Keratinocyte (primary cell): ENCODE measurements at places on chromosomes 16 and 17.

DNA sequence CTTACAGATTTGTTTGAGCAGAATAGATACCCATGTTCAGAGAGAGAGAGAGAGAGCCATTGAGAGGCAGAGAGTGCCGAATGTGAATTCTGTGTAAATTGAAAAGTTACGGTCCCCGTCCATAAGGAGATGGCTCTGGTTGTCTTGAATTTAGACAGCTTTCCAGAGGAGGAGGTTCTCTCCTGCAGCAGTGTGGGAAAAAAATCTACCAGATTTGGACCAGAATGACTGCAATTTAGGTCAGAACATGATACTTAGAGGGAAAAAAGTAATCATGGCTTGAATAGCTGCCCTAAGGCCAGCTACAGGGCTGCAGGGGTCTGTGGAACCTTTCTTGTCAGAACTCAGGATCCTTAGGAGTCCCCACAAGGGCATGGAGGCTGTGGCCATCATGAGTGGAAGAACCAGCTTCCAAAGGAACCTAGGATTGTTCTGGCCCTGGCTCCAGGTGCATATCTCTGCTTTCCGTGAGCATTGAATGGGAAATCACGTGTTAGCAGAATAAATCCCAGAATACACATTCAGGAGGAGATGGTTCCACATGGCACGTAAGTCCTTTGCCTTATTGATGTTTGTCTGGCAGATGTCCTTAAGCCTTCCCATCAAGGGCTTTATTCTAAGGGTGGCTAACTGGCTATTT lies 13.0 kb downstream of the PITPNC1 start:
- no peak for DNase-seq

DNA sequence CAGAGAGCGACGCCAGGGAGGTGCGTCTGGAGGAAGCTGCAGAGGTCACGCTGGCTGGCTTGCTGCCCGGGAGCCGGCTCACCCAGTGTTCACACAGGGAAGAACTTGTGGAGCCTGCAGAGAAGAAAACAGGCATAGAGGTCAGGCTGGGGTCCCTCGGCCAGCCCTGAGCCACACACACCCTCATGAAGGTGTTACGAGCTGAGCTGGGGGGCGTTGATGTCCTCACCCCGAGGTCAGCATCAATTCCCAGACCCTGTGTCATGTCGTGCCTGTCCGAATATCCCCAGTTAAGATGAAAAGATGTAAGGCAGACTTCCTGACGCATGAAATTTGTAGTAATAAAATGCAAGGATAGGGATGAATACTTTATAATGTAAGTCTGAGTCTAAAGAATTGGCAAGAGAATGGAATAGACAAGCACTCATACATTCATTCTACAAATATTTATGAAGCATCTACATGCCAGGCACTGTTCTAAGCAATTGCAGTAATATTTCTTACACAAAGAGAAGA lies 77.1 kb downstream of the USP31 start:
- no peak for DNase-seq

GRCh38 chr16:61590577-61590976 lies 445.7 kb downstream of the CDH8 start:
- DNase-seq: no peak

GRCh38 chr16:67999985-68000384 lies 701 bp upstream of the DPEP2 start:
- no peak for DNase-seq

- no peak for DNase-seq
Measured at GRCh38 chr16:86231321-86231995, 278.9 kb upstream of the FOXF1 start.

- no peak for DNase-seq
Measured at GRCh38 chr17:556431-556995, 158.1 kb downstream of the VPS53 start.

DNA sequence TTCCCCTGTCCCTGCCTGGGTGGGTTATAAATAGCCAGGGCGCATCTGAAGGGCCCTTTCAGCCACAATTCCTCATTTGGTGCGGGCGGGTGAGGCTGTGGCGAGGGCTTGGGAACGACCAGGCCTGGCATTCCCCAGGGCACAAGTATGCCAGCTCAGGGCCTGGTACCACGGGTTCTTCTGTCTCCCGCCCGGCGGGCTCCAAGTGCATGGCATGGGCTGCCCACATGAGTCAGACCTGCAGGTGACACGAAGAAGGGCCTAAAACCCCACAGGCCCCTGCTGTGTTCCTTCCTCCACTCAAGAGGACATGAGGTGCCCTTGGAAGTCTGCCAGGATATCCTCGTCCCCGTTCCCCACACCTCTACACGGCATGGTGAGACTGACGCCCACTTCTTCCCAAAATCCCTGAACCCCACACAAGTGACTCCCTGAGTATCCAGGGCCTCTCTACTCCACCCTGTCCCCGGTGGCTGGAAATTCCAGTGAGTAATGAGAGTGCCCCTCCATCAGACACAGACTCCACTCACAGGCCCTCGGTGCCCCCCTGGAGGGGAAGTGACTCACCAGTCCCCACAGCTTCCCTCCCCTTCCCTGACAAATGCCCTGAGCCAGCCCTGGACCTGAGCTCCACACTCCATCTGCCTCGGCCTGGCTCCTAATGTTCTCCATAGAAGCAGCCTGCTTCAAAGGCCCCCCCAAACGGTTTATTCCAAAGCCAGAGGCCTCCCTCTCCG lies 68.8 kb downstream of the ABR start:
- peak; percentile 57 for DNase-seq

DNA sequence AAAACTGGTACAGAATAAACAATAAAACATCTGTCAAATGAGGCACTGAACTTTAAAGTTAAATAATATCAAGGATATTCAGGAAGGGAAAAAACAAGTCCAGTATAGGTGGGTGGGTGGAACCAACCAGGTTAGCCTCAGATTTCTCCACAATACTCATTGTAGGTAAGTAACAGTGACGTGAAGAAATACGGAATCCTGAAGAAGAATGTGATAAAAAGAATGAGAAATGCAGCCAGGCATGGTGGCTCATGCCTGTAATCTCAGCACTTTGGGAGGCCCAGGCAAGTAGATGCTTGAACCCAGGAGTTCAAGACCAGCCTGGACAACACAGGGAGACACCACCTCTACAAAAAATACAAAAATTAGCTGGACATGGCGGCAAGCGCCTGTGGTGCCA lies 47.3 kb downstream of the UBE2G1 start:
- DNase-seq: no peak

GRCh38 chr17:69913216-69913615 lies 161.8 kb upstream of the KCNJ16 start:
- no peak for DNase-seq

- DNase-seq: no peak
Measured at GRCh38 chr17:49680314-49680713, 2.4 kb upstream of the SPOP start.

GRCh38 chr16:11283820-11284248 lies 2.7 kb upstream of the PRM1 start:
- no peak for DNase-seq

GRCh38 chr16:49556249-49556605 lies 182.6 kb downstream of the C16orf78 start:
- no peak for DNase-seq

DNA sequence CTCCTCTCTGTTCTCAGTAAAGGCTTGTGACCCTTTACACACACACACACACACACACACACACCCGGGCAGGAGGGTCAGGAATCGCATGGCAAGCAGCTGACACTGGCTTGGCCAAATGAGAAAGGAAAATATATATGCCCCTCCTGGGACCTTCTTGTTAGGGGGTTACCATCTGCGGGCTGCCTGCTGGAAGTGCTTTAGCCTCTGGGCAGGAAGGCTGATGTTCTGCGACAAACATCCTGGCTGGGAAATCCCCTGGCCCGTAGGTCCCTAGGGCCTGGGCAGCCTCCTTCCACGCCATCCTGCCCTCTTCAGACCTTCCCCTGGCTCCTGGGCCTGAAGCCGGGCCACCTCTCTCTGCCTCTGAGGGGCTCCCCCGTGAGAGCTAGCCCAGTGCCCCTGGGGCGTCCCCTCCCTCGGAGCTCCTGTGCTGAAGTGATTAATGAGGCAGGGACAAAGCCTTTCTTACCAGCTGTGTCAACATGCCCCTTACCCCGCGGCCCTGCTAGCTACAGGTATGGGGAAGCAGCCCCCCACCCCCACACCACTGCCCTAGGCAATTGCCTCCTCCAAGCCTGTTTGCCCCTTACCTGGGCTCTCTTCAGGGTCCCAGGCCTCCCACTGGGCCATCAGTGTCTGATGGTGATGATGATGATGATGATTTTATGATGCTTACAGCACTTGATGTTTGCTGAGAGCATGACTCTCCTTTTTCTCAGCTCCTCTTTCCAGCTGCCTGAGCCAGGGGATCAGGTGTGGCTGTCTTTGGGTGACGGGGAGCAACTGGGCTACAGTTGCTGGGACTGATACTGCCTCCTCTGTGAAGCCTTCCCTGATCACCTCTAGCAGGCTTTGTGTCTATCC lies 32.8 kb upstream of the ETV4 start:
- DNase-seq: peak; percentile 81

GRCh38 chr17:61678339-61678738 lies 87.3 kb upstream of the NACA2 start:
- no peak for DNase-seq

- DNase-seq: no peak
Measured at GRCh38 chr16:66335704-66336329, 30.7 kb upstream of the CDH5 start.

DNA sequence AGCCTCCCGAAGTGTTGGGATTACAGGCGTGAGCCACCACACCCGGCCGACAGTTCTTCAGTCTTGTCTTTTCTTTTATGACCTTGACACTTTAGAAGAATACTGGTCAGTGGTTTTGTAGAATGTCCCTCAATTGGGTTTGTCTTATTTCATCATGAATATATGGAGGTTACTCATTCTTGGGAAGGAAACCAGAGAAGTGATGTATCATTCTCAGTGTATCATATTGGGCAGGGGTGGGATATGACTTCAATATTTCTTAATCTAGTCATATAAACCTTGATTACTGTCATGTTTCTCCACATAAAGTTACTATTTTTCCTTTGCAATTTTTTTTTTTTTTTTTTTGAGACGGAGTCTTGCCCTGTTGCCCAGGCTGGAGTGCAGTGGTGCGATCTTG lies 36.9 kb downstream of the SNTB2 start:
- no peak for DNase-seq

DNA sequence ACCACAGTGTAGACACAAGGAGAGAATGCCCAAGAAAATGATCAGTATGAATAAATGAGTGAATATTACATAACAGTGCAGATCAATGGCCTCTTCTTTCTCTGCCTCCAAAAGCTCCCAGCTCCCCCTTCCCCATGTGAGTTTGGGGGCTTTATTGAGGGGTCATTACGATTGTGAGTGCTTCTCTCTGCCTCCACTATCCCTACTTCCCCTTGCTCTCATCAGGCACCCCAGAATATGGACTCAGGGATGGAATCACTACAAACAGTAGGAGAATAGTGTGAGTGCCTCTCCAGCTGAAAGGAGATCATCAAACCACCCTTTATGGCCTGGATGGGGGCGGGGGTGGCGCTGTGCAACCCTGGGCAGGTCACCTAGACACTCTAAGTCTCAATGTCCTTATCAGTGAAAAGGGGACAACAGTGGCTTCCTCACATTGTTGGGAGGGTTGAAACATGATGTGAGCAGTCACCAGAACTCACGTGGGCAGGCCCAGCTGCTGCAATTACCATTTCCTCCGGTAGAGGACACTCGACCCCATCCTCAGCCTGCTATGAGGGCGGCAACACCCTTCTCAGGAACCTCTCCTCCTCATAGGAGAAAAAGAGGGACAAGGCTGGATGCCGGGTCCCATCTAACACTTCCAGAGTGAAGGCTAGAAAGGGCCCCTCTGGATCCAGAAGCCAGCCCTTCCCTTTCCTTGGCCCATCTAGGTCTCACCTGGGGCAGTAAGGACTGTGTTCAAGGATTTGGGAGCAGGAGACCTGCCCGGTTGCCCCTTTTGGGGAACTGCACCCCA lies 2.1 kb upstream of the EPOP start:
- DNase-seq: peak; percentile 53

GRCh38 chr16:71846431-71846830 lies 655 bp downstream of the ATXN1L start:
- DNase-seq: no peak

GRCh38 chr16:1775006-1775845 lies 2.3 kb upstream of the MRPS34 start:
- DNase-seq: no peak

DNA sequence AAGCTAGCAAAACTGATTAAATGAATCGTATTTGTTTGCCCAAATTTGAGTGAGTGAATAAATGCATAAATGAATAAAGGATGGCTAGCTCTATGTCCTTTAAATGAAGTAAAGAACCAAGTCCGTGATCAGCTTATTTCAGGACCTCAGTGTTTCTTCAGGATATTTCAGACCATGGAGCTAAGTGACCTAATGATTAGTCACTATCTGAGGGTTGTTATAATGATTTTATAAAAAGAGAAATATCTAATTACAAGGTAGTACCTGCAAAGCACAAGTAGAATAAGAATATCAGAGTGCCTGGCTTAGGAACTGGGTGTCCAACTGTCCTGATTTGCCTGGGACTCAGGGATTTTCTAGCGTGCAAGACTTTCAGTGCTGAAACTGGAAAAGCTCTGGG lies 12.5 kb downstream of the KCNJ2 start:
- DNase-seq: no peak

GRCh38 chr17:67377488-67378453 lies 690 bp downstream of the PITPNC1 start:
- no peak for DNase-seq
